GM23248 (cell line): ENCODE measurements at places on chromosomes 12 and 14. TPM values are rescaled to one million over a fixed set of nuclear protein-coding genes. Genes with fewer than 3 reads are reported as not detected.

Gene PTHLH
- 0.51 and 6.4 TPM in 2 replicates for total RNA-seq

Gene NOVA1
- total RNA-seq, result under 0.01 and 0.32 TPM in 2 replicates

Gene RNU4-1
- total RNA-seq, result not detected in 2 replicates

DNA sequence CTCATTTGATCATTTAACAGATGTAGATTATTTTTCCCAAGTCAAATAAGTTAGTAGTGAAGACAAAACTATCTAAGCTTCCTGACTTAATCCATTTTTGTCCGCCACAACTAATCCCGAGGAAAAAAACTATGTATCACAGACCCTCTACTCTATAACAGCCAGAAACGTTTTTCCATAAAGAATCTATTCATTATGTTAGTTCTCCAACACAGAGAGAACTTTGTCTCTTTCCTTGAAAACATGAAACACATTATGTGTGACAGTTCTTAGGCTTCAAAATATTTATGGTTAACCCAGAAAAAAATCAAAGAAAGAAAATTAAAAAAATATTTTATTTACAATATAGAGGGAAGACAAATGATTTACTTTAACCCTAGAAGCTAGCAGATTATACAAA lies 100.1 kb downstream of the PLEKHG7 start:
- H3K36me3 ChIP-seq, result peaks cover 56% of the 10 kb centered on the region
- DNase-seq, result no peak
- H3K4me1 ChIP-seq, result no peaks in the 10 kb centered on the region
- no peak overlapping the region for H3K4me3 ChIP-seq
- H3K27me3 ChIP-seq, result no peaks in the 10 kb centered on the region
- H3K27ac ChIP-seq, result no peak overlapping the region

Gene SAMD4A
- 33.0 and 34.4 TPM in 2 replicates for total RNA-seq

DNA sequence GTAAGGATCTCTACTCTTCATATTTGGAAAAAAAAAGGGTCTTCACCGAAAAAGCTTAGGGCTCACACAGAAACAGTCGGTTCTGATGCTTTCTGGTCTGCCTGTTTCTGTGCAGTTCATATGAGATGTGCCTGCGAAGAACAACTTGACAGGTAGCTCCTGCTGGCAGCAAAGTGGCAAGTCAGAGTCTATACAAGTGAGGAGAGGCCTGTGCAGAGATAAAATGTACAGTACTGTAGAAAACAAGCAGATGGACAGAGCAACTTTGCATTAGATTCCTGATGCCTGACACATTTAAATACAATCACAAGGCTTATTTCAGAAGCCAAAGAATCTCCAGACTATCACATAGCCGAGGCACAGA lies 936.0 kb downstream of the DIO2 start:
- peaks cover 49% of the 10 kb centered on the region for H3K27me3 ChIP-seq

Gene C12orf50
- not detected in 2 replicates for total RNA-seq

GRCh38 chr14:95137164-95137803 lies 20.0 kb downstream of the DICER1 start:
- no peak overlapping the region for H3K4me3 ChIP-seq
- H3K27ac ChIP-seq, result no peak overlapping the region
- peaks cover 39% of the 10 kb centered on the region for H3K4me1 ChIP-seq
- H3K36me3 ChIP-seq, result peaks cover 10% of the 10 kb centered on the region; the same call in 1 of the 2 replicates

DNA sequence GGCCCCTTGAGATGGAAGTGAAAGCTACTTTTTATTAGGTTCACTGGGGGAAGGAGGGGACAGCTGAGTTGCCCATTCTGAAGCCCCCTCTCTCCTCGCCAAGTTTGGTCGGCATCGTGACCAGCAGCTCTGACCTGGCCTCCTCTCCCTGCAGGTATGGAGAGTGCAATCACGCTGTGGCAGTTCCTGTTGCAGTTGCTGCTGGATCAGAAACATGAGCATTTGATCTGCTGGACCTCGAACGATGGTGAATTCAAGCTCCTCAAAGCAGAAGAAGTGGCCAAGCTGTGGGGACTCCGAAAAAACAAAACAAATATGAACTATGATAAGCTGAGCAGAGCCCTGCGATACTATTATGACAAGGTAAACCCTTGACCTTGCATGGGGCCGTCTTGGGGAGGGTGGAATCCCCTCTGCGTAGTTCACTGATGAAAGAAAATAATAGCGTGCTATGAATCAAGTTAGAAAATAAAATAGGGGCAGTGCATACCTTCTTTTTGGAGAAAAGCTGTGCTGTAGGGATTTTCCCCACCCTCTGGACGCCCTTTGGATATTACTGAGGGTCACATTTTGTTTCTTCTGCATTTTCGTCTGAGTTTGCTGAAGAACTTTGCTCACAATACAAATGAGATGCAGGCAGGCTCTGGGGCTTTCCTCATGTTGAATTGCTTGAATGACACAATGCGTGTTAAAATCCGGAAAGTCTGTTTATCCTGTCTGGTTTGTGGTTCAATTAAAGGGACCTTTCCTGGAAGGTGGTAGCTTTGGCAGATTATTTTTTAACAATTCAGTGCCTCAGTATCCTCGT lies 29.4 kb downstream of the ELK3 start:
- no peaks in the 10 kb centered on the region for H3K27me3 ChIP-seq
- H3K36me3 ChIP-seq, result peaks cover 19% of the 10 kb centered on the region; the same call in 1 of the 2 replicates
- H3K4me3 ChIP-seq, result no peak overlapping the region
- no peak overlapping the region for H3K27ac ChIP-seq
- H3K4me1 ChIP-seq, result peaks cover 25% of the 10 kb centered on the region

DNA sequence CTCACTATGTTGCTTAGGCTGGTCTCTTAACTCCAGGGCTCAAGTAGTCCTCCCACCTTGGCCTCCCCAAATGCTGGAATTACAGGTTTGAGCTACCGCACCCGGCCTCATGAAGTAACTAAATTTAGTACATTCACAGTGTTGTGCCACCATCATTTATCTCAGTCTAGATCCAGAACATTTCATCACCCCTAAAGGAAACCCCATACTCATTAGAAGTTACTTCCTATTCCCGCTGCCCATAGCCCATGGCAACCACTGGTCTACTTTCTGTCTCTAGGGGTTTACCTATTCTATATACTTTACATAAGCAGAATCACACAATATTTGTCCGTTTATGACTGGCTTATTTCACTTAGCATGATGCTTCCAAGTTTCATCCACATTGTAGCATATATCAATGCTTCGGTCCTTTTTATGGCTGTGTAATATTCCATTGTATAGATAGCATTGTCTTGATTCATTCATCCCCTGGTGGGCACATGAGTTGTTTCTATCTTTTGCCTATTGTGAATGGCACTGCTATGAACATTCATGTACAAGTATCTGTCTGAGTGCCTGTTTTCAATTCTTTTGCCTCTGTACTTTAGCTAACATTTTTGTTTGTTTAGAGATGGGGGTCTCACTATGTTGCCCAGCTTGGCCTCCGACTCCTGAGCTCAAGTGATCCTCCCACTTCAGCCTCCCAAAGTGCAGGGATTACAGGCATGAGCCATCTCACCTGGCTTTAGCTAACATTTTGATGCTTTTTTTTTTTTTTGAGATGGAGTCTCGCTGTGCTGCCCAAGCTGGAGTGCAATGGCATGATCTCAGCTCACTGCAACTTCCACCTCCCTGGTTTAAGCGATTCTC lies 10.2 kb upstream of the SH2B3 start:
- DNase-seq, result no peak
- H3K4me3 ChIP-seq, result no peak overlapping the region

DNA sequence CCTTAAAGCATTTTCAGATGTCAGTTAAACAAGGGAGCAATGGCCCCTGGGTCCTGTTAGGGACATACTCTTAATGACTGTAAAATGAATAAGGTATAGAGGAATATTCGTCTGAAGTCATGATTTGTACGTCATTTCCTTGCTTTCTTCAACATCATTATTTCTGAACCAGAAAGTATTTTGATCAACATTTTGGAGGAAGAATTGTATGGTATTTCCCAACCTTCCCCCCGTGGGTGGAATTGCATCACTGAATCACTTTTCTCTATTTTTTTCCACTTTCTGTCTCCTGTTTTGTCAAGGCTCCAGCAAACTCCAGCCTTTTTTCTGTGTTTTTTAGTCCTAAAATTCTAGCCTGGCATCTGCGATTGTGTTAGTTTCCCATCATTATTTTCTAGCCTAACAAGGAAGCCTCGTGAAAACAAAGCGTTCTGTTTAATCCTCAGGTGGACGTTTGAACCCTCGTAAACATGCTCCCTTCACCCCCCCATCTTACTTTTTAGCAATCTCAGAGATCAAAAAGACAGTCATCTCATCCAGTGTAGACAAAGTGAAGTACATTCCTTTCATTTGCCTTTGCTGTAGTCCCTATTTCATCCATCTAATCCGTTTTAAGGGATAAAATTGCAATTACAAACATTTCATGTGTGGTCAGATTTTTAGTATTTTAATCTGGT lies 62.3 kb downstream of the ETV6 start:
- peaks cover 17% of the 10 kb centered on the region for H3K4me1 ChIP-seq
- H3K36me3 ChIP-seq, result no peaks in the 10 kb centered on the region
- peak overlapping the region; percentile 64 for H3K27ac ChIP-seq

- H3K27me3 ChIP-seq, result no peaks in the 10 kb centered on the region
- peak; percentile 80 for DNase-seq
- no peaks in the 10 kb centered on the region for H3K36me3 ChIP-seq
- H3K4me1 ChIP-seq, result peaks cover 24% of the 10 kb centered on the region
- H3K27ac ChIP-seq, result no peak overlapping the region
Observed at GRCh38 chr12:104805186-104805585, 152.9 kb downstream of the SLC41A2 start.

GRCh38 chr14:50659327-50659974 lies 8.7 kb downstream of the SAV1 start:
- no peak overlapping the region for H3K4me3 ChIP-seq
- peaks cover 7% of the 10 kb centered on the region; the same call in 1 of the 2 replicates for H3K36me3 ChIP-seq
- DNase-seq, result peak; percentile 26
- peaks cover 30% of the 10 kb centered on the region for H3K4me1 ChIP-seq

GRCh38 chr12:128745772-128746689 lies 77.7 kb downstream of the SLC15A4 start:
- H3K27ac ChIP-seq, result no peak overlapping the region
- no peaks in the 10 kb centered on the region for H3K36me3 ChIP-seq
- no peak overlapping the region for H3K4me3 ChIP-seq
- no peaks in the 10 kb centered on the region for H3K27me3 ChIP-seq
- DNase-seq, result no peak
- no peaks in the 10 kb centered on the region for H3K4me1 ChIP-seq

DNA sequence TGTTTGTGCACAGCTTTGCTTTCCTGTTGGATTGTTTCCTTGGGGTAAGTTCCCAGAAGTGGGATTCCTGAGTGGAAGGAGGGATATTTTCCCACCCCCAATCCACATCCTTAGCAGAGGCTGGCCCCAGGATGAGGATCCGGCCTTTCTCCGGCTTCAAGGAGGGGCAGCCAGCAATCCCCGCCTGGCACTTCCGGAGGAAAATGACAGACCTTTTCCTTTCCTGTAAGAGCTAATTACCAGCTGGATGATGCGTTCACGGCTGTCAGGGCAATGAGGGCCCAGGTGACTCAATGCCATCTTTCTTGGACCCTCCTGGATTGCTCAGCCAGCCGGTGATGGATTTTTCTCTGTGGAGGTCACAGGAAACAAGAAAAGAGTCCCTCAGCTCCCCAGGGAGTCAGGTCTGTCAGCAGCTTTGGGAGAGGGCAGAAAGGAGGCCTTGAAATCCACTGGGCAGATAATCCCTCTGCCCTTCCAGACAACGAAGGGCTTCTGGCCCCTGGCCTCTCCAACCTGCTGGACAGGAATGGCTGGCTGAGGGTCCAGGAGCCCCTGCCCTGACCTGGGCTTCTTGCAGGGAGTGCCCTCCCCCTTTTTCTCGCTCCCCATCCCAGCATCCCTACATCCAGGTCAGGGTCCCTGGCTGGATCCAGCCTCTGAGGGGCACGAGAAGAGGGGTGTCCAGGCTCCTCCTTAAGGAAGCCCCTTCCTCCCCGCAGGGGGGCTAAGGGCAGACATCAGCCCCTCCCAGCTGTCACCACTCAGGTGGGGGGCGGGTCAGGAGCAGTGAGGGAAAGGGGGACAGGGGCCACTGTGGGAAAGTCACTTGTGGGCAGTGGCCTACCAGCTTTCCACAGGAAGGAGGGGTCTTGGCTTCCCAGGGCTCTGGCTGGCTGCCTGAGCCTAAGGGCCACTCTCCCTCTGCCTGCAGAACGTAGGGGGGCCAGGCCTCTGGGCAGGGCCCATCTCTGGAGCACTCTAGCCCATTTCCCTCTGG lies 16.1 kb upstream of the CCDC85C start:
- H3K27ac ChIP-seq, result peak overlapping the region; percentile 20
- peak; percentile 86 for DNase-seq
- no peaks in the 10 kb centered on the region for H3K27me3 ChIP-seq
- no peak overlapping the region for H3K4me3 ChIP-seq

GRCh38 chr14:94161981-94162380 lies 12.1 kb upstream of the PPP4R4 start:
- no peak overlapping the region for H3K27ac ChIP-seq
- no peak overlapping the region for H3K4me3 ChIP-seq
- DNase-seq, result no peak
- H3K27me3 ChIP-seq, result peaks cover 12% of the 10 kb centered on the region
- H3K4me1 ChIP-seq, result no peaks in the 10 kb centered on the region

GRCh38 chr14:23301969-23302289 lies 730 bp downstream of the PPP1R3E start:
- H3K27ac ChIP-seq, result peak overlapping the region; percentile 86
- peaks cover 29% of the 10 kb centered on the region for H3K4me1 ChIP-seq
- no peaks in the 10 kb centered on the region for H3K27me3 ChIP-seq
- DNase-seq, result no peak
- no peaks in the 10 kb centered on the region for H3K36me3 ChIP-seq

GRCh38 chr14:58763210-58763609 lies 125.4 kb downstream of the DACT1 start:
- no peaks in the 10 kb centered on the region for H3K36me3 ChIP-seq
- no peak overlapping the region for H3K4me3 ChIP-seq
- no peak for DNase-seq
- H3K27me3 ChIP-seq, result no peaks in the 10 kb centered on the region

Gene ST8SIA1
- not detected in 2 replicates for total RNA-seq

GRCh38 chr14:63964113-63964512 lies 111.3 kb downstream of the SYNE2 start:
- no peaks in the 10 kb centered on the region for H3K36me3 ChIP-seq
- no peaks in the 10 kb centered on the region for H3K27me3 ChIP-seq
- DNase-seq, result no peak
- H3K27ac ChIP-seq, result no peak overlapping the region

- no peaks in the 10 kb centered on the region for H3K36me3 ChIP-seq
- DNase-seq, result peak; percentile 31
- peaks cover 25% of the 10 kb centered on the region for H3K27me3 ChIP-seq
- no peak overlapping the region for H3K27ac ChIP-seq
- H3K4me3 ChIP-seq, result no peak overlapping the region
- H3K4me1 ChIP-seq, result no peaks in the 10 kb centered on the region
Observed at GRCh38 chr12:49962861-49963765, 1.4 kb downstream of the AQP5 start.

DNA sequence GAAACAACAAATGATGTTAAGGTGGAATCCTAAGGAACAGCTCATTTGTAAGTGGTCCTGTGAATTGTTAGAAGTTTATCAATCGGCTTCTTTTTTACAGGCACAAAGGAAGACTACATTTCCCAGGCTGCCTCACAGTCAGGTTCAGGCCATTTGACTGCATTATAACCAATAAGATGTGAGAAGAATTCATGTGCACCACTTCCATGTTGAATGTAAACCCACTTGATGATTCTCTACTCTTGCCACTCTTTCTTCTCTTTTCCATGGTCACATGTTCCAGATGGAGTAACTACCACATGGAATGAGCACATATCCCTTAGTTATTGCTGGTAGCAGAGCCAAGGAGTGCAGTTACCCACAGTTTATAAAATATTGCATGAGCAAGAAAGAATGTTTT lies 67.1 kb upstream of the GZMB start:
- DNase-seq, result no peak
- H3K4me3 ChIP-seq, result no peak overlapping the region
- no peak overlapping the region for H3K27ac ChIP-seq

Gene SRGAP1
- total RNA-seq, result 12.4 and 13.0 TPM in 2 replicates

- H3K36me3 ChIP-seq, result no peaks in the 10 kb centered on the region
- H3K27ac ChIP-seq, result no peak overlapping the region
- DNase-seq, result peak; percentile 54
Observed at GRCh38 chr12:81209012-81209411, 131.1 kb downstream of the ACSS3 start.

Gene WIF1
- not detected in 2 replicates for total RNA-seq
